ENCODE measurements at places on chromosomes 16 and 17.
A peak's percentile ranks its signal among the peaks of the same experiment; 100 is the strongest.

DNA sequence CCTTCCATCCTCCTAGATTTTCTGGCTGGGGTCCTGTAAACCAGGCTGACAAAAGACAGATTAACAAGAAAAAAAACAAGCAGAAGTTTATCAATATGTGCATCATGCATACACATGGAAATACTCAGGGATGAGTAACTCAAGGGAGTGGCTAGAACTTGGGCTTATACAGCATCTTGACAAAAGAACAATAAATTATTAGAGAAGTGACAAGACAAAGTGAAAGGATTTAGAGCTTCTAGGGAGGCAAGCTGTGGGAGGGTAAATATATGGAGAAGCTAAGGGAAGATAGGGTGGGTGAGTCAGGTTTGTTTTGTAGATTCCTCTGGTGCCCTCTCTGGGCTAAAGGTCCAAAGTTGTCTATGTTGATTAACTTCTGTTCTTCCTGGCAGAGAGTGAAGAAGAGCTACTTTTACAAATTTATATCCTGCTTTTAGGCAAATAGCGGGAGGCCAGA, 48.0 kb upstream of the NDRG4 start:
- DNase-seq, result no peak

DNA sequence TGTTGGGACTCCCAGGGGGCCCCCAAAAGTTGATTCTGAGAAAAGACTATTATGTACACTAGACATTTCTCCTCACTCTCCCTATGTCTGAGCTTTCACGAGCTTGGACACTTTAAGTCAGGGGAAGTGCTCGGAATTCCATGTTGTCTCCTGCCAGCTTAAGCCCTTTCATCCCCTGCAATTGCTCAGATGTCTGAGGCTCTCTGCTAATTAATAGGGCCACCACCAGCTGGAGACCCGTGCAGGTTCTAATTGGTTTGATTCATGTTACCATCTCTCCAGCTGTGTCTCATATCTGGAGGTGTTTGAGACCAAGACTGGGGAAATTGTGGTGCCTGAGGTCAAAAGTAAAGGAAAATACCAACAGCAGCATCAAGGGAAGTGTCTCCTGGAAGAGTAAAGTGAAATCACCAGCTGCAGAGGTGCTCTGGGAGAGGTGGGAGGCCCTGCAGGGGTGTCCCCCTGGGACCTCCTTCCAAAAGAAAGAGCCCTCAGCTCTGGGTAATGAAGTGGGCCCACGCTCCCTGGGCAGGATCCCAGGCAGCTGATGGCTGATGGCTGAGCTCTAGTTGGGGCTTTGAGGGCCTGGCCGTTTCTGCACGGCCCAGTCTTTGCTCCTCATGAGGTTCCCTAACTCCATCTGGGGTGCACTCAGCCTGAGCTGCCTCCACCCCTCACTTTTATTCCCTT, 5.8 kb upstream of the UTS2R start:
- DNase-seq, result no peak

GRCh38 chr16:24920568-24920967, 74.8 kb downstream of the SLC5A11 start:
- no peak for DNase-seq

DNA sequence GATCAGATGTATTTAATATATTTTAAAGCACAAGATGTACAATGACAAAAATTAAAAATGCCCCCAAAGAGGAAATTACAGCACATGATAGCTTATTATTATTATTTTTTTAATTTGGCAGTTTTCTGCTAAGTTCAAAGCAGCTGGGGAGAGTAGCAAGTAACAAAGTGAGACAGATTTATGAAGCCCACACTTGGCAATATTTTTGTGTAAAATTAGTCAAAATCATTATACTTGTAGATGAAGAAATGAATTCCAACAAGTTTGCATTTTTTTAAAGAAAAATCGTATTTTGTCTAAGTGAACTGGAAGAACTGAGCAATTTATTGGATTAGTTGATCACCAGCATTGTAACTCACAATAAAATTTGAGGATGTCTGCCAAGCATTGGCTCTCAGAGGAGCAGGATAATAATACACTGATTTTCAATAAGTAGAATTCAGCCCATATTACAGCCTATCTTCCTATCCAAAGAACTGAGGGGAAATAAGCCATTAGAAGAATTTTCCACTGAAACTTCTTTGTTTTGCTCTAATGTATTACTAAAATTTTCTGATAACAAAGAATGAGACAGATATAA, 215.6 kb downstream of the MAP2K6 start:
- no peak for DNase-seq

DNA sequence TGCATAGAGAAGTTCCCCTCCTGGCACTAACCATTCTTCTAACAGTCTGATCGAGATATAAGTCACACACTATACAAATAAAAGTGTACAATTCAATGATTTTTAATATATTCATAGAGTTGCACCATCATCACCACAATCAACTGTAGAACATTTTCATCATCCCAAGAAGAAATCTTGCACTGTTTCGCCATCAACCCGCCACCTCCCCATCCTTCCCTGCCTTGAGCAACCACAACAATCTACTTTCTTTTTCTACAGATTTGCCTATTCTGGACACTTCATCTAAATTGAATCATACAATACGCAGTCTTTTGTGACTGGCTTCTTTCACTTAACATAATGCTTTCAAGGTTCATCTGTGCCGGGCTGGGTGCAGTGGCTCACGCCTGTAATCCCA, 33.0 kb upstream of the GUCY2D start:
- no peak for DNase-seq

- no peak for DNase-seq
Measured at GRCh38 chr16:75502916-75503605, 7.8 kb upstream of the CHST6 start.

DNA sequence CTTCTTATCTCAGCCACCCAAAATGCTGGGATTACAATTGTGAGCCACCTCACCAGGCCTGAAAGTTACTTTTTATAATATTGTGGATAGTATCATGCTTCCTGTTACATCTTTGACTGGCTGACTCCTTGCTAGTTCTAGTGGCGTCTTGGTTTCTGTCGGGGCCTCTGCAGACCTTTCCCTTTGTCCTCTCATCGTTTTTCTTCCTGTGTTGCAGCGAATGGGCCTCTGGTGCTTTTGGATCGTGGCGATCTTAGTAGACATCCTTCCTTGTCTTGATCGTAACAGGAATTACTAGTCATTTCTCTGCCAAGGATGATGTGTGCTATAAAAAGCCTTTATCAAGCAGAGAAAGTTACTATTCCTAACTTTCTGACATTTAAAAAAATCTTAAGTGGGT, 20.8 kb downstream of the ASPSCR1 start:
- no peak for DNase-seq

DNA sequence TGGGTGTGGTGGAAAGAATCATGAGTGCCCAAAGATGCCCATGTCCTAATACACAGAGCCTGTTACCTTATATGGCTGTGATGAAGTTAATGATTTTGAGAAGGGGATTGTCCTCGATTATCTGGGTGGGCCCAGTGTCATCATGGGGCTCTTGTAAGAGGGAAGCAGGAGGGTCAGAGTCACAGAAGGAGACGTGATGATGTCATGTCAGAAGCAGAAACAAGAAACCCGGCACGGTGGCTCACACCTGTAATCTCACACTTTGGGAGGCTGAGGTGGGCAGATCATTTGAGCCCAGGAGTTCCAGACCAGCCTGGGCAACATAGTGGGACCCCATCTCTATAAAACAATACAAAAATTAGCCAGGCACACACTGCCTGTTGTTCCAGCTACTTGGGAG, 55.2 kb upstream of the MGAT5B start:
- no peak for DNase-seq

DNA sequence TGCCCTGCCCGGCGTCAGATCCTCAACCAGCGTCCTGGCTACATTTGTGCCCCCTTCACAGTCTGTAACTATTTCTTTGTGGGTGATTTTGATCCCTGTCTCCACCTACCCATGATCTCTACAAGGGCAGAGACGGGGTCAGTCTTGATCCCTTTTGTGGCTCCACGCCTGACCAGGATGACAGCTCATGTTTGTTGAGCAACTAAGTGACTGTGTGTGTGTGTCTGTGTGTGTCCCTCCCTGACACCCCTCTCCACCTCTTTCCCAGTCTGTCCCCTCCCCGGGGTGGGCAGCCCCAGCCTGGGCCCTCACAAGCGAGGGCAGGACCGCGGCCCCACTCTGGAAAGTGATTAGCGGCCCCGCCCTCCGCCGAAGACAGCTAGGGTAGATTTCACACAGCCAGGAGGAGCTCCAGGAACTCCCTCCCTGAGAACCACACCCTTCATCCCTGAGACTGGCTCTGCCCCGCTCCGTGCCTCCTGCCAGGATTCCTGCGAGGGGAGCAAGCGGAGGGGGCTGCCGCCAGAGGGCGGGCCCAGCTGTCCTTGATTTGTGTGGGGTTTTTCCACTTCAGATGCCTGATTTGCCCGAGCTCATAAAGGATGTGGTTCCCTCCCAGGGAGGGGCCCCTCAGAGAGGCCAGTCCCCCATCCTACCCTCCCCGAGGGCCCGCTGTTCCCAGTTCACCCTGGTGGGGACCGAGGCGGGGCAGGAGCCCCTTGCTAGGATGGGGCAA, 5.3 kb upstream of the HS3ST6 start:
- DNase-seq, result no peak

DNA sequence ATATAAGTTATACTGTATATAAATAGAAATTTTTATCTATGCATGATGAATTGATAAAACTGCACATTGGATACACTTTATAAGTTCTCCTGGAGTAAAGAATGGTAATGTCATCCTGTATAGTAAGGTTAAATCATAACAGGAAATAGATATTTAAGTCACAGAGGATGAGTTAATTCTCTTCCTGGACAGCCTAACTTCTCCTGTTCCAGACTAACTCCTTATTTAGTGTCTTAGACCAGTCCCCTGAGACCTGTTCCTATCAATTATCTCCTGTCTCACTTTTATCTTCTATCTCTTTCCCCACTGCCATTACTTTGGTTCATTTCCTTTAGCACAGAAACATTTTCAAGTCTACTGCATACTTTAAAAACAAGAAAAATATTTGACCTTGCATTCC, 46.5 kb downstream of the SSH2 start:
- DNase-seq, result no peak

DNA sequence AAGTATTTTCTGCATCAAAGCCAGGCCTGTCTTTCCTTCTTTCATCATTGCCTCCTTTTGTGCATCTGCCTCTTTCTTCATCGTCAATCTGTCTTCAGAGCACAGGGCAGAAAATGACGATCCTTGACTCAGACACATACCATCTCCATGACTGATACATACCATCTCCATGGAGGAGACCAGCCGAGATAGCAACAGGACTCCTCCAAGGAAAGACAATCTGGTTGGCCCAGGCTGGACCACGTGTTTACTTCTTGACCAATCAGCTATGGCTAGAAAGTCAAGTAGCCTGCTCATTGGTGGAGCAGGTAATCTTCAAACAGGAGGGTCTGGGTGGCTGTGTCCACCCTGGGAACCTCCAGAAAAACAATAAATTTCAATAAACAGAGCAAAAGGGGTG, 164.6 kb downstream of the CPPED1 start:
- DNase-seq, result no peak

DNA sequence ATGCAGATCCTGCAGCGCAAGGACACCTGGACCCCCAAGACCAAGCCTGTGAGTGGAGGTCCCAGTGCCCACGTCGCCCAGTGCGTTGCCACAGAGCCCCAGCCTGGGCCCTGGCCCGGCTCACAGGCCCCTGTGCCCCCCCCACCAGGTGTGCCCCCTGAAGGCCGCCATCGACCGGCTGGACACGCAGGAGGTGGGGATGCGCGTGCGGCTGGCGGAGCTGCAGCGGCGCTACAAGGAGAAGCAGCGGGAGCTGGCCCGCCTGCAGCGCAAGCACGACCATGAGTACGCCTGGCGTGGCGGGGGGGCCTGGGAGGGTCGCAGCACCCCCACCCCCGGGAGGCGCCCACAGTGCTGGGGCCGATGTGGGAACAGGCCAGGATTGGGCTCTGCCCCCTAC, 56.6 kb downstream of the BAHCC1 start:
- DNase-seq, result no peak

GRCh38 chr17:69523244-69523861, 108.9 kb downstream of the MAP2K6 start:
- DNase-seq, result peak; percentile 25

DNA sequence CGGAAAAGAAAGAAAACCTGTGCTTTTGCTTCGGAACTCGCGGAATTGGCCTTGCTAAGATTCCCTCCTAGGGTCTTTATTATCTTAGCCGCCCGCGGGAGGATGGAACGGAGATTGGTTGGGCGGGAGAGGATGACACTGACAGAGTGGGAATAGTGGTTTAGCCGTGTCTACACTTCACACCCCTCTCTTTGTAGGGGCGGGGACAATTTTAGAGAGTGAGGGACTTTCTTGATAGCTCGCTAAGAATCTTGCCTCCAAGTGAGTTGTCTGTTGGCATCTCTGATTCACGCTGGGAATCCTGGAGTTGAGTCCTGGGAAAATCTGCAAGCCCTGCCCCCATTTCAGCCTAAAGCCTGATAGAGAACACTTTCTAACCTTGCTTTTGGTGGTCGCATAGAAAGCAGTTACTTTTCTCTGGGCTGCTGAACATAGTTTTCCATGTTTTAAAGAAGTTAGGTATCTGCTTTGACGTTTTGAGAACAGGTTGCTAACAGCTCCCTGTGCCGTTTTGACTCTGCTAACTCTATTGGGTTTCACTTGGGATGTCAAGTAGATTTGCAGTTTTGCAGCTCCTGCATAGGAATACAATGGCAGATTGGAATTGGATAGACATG, 697 bp downstream of the NOL11 start:
- DNase-seq, result peak; percentile 44

DNA sequence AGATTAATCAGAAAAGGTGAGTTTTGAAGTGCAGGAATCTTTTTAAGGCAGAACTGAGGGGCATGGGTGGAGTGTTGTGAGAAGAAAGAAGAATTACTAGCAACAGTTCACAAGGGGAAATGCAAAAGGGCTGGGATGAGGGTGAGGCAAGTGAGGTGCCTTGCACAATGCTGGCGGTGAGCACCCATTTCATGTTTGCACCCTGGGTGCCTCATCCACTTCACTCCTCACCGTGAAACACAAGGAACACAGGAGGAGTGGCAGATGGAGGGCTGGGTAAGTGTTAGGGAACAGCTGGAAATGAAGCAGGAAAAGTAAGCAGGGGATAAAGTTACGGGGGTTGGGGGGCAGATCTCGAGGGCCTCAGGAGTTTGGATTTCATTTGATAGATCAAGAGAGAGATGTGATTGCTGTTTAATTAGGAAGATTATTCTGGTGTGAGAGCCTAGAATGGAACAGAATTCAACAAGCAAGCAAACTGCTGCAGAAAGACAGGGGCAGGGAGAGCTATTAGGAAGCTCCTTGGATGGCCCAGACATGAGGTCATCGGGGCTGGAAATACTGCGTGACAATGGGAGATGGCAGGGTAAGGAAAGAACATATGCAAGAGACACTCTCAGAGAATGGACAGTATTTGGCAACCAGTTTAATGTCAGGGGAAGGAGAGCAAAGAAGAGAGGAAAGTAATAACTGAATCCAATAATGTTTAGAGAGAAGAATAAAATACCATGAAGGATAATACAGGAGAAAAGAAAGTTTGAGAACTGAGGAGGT, 8.3 kb upstream of the HEATR6 start:
- no peak for DNase-seq
